Stimulated activated CD8-positive, alpha-beta memory T cell treated with anti-CD3 and anti-CD28 coated beads, Interleukin-2, amount 100 ng/mL, for 1 hour (primary cell): ENCODE measurements at places on chromosomes 6 and 20.

DNA sequence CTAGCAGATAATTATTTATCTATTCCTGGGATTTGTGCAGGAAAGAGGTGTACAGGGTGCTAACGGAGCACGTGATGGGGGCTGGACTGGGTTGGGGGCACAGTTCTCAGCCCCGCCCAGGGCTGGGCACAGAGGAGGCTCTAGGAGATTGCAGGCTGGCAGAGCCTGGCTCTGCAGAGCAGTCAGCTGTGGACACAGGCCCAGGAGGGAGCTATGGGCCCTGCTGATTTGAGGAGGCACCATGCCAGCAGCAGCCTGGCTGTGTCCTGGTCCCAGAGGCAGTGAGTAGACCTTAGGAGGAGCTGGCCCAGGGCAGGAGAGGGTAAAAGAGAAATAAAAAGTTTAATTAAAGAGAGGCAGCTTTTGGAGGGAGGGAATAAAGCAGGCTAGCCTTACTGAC is 19.3 kb downstream of the MAFB start:
- no peak for DNase-seq

DNA sequence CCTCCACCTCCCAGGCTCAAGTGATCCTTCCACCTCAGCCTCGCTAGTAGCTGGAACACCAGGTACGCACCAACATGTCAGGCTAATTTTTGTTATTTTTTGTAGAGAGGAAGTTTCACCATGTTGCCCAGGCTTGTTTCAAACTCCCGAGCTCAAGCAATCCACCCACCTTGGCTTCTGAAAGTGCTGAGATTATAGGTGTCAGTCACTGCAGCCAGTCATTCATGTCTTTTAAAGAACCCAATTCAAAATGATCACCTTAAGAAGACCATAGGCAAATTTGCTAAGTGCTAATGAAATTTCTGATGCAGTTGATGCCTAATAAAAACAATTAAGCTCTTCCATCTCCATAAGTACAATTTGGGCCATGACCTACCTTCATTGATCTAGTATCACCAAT is 2.6 kb upstream of the VNN2 start:
- DNase-seq = no peak

DNA sequence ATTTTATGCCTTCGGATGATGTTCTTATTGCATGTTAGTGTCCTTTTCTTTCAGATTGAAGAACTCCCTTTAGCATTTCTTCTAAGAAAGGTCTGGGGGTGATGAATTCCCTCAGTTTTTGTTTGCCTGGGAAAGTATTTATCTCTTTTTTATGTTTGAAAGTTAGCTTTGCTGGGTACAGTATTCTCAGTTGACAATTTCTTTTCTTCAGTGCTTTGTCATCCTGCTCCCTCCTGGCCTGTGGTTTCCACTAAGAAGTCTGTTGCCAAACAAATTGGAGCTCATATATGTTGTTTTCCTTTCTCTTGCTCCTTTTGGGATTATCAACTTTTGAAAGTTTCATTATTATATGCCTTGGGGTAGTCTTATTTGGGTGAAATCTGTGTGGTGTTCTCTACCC is 11.5 kb downstream of the GRM1 start:
- no peak for DNase-seq

DNA sequence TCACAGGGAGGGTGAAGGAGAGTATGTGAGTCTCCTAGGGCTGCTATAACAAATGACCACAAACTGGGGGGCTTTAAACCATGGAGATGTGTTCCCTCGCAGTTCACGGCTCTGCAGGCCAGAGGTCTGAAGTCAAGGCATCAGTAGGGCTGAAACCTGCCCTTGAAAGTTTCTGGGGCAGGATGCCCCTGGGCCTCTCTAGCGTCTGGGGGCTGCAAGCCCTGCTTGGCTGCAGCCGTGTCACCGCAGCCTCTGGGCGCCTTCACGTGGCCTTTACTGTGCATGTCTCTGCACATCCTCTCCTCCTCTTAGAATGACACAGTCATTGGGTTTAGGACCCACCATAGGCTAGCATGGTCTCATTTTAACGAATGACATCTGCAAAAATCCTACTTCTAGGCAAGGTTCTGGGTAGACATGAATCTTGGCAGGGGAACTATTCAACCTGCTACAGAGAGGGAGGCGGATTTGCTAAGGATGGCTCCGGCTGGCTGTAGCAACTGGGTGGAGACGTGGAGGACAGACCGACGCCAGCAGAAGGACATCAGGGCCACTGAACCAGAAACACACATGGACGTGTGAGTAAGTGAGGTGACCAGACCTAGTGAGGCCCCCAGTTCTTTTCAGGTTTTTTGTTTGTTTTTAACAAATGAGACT is 58.6 kb downstream of the PHACTR3 start:
- DNase-seq = no peak

DNA sequence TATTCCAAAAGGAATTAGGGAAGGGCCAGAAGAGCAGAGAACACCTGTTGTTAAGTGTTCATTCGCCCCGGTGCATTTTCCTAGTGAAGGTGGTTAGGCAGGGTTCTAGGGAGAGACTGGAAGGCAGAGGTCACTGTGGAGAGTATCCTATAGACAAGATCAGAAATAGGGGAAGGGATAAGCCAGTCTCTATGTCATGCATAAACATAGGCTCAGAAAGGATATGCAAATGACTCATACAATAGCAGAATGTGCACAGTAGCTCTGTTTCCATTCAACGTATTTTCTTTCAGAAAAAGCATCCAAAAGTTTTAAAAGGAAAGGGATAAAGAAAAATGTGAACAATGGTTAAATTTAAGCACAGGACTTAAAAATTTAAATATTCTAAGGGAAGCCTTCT is 47.4 kb downstream of the BMP6 start:
- DNase-seq = no peak

GRCh38 chr20:14235355-14235754 is 102.1 kb downstream of the FLRT3 start:
- no peak for DNase-seq

GRCh38 chr20:49281059-49281912 is 3.4 kb upstream of the ZNFX1 start:
- DNase-seq = no peak

DNA sequence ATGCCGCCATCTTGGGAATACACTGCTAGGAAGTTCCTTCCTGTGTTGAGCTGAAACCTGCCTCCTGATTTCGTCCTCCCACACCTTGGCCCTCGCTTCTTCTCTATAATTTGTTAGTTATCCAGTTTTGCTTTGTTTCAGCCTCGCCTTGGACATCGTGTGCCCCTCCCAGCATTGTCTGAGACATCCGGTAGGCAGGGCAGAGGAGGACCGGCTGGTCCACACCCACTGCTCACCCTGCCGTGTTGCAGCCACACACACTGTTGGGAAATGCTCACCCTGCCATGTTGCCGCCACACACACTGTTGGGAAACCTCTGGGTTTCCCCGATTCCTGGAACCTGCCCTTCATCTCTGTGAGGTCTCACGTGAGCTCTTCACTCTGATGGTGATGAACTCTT is 105.1 kb downstream of the CDH4 start:
- DNase-seq = no peak

DNA sequence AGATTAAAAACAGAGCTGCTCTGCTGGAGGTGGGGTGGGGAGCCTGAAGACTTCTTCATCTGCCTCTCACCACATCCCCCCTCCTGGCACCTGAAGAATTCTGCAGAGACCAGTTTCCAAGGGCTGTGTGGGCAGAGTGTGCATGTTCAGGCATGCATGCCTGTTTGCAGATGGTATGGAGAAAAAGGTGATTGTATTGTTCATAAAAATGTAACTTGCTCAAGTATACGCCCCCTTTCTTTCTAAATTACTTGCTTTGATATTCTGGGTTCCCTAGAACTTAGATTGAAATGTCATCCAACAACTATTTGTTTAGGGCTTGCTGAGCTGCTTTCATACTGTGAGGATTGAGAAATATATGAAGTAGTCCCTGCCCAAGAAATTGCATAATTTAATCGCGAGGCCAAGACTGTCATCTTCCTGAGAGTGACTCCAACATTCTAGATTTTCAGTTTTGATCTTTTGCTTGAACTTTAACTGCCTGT is 83.6 kb downstream of the LCA5 start:
- DNase-seq = no peak

DNA sequence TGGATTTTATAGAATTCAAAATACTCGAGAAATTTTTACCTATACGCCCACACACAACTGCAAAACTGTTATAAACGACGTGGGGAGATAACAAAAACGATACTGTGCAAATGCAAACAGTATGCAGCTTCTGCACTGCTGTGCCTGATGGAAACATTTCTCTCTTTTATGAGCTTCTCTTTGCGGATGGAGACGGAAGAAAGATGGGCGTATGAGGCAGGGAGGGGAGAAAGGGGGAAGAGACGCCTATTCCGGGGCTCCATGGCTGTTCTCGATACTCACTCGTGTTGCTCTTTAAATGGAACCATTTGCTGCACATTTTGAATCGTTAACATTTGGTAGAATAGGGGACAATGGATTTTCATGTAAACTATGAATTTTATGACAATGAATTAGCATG is 69.1 kb upstream of the EXOC2 start:
- no peak for DNase-seq

GRCh38 chr20:13261460-13262301 is 40.6 kb downstream of the ISM1 start:
- peak; percentile 57 for DNase-seq

GRCh38 chr6:37174196-37174514 is 4.2 kb downstream of the PIM1 start:
- DNase-seq = no peak

- DNase-seq = peak; percentile 21
Measured at GRCh38 chr20:33933469-33933909, 60.2 kb upstream of the RALY start.

DNA sequence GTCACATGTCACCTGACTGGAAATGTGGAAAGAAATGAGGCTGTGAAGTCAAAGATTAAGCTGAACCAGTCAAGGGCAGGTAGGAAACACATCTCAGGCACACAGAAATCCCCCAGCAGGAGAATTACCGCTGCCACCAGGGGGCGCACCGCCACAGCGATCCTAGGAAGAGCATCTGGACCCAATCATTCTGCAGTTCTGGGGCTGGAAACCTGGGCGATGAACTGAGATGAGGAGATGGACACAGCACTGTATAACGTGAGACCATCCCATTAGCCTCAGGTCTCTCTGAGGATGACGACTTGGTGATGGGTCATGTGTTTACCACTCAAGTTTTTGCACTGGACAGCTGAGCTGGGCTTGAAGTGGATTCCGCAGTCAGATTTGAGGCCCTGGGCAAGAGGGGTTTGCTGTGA is 6.5 kb upstream of the SLC24A3 start:
- peak; percentile 36 for DNase-seq

- no peak for DNase-seq
Measured at GRCh38 chr20:364905-365794, 15.4 kb upstream of the TRIB3 start.

DNA sequence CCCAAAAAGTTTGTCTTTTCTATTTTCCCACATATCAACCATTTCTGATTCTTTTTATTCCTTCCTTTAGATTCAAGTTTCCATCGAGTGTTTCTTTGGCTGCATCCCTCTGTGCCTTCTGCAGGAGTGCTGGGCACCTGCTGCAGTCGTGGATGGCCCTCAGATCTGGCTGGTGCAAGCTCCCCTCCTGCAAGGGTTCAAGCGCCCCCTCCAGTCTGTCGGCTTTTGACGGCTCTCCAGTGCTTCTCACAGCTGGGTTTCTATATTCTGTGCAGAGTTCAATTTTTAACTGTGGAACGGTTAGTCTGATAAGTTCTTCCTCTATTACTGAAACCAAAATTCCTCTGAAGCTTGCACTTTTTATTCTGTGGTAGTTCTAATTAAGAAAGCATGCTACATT is 132.1 kb downstream of the HUS1B start:
- no peak for DNase-seq

DNA sequence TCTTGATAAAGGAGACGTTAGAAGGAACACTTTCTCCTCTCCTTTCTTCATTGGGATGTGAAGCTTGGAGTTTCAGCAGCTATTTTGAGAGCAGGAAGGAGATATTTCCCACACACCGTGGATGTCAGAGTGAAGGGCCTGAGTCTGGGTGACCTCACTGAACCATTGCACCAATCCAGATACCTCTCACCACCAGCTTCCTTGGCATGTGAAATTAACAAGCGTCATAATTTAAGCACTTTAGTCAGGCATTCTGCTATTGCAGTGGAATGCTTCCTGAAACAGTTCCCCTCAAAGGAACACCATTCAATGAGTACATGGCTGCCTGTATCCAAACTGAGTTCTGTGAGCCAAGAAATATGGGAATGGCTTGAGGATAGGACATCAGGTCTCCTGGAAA is 83.7 kb downstream of the CHMP4B start:
- DNase-seq = no peak

- DNase-seq = no peak
Measured at GRCh38 chr6:15025446-15025845, 220.4 kb upstream of the JARID2 start.

DNA sequence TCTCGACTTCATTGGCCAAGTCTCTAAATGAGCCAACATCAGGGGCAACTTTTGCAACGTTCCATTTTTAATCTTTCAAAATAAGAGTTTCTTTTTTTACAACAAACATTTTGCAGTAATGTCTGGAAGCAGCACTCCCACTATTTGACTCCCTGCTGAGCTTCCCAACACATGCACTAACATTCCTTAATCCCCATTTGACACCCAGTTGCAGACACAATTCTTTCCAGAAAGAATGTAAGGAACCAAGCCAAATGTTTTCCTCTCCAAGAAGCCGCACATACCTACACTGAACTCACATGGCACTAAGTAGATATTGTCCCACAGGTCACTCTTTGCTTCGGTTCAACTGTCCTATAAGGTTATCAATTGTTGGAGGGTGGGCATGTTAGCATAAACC is 165.6 kb downstream of the GRM1 start:
- no peak for DNase-seq

- DNase-seq = no peak
Measured at GRCh38 chr20:57208198-57208597, 58.2 kb downstream of the BMP7 start.

GRCh38 chr6:143099647-143100046 is 39.0 kb downstream of the AIG1 start:
- no peak for DNase-seq

- DNase-seq = no peak
Measured at GRCh38 chr6:127146932-127147331, 28.5 kb downstream of the RSPO3 start.

DNA sequence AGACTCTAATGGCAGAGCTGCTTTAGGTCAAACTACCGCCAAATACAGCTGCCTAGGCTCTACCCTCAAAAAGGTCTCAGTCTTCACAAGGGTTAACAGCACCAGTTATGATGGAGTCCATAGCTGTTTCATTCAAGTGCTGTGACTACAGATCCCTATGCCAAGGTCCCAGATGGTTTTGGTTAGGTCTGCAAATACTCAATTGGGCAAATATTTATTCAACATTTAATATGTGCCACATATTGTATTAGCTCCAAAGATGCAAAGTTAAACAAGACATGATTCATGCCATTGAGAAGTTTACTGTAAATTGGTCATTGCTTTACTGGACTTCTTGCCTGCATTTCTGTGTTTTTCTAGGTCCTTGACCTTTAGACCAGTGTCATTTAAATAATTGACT is 55.8 kb upstream of the TFAP2D start:
- DNase-seq = no peak
